ENCODE measurements at places on chromosomes 4 and X.

DNA sequence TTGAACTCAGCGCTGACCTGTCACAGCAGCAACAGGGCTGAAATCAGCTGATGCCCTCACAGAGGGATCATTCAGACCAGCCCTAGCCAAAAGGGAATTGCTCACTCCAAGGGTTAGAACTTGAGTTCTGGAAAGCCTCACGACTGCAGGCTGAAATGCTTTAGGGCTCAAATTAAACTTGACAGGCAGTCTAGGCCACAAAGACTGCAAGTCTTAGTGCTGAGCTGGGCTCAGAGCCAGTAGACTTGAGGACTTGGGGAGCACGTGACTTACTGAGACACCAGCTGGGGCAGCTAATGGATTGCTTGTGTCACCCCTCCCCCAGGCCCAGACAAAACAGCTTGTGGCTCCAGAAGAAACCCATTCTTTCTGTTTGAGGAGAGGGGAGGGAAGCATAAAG is 119.0 kb upstream of the SLC6A14 start:
- no peaks in the 10 kb centered on the region for H3K36me3 ChIP-seq
- H3K4me1 ChIP-seq = no peaks in the 10 kb centered on the region
- no peak for DNase-seq
- no peak overlapping the region for H3K27ac ChIP-seq
- no peak overlapping the region for H3K4me3 ChIP-seq

DNA sequence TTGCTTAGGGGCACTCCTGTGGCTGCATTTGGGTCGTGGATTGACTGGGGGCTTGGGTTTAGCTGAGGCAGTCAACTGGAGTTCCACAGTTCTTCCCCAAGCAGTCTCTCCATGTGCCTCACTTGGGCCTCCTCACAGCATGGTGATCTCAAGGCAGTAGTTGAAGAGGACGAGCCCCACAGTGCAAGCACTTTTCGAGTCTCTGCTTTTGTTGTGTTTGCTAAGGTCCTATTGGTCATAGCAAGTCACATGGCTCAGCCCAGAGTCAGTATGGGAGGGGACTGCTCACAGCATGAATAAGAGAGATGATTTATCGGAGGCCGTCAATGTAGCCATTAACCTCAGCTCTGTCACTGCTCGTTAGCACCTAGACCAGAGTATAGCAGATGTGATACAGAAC is 29.7 kb downstream of the BMX start:
- H3K27me3 ChIP-seq = peaks cover 3% of the 10 kb centered on the region
- H3K27ac ChIP-seq = no peak overlapping the region
- no peaks in the 10 kb centered on the region for H3K36me3 ChIP-seq
- H3K4me1 ChIP-seq = no peaks in the 10 kb centered on the region
- DNase-seq = no peak

GRCh38 chr4:100317032-100317864 is 127.0 kb upstream of the DDIT4L start:
- no peaks in the 10 kb centered on the region for H3K27me3 ChIP-seq
- no peaks in the 10 kb centered on the region for H3K4me1 ChIP-seq
- peak; percentile 27 for DNase-seq
- peak overlapping the region; percentile 27 for H3K27ac ChIP-seq
- H3K36me3 ChIP-seq = no peaks in the 10 kb centered on the region

DNA sequence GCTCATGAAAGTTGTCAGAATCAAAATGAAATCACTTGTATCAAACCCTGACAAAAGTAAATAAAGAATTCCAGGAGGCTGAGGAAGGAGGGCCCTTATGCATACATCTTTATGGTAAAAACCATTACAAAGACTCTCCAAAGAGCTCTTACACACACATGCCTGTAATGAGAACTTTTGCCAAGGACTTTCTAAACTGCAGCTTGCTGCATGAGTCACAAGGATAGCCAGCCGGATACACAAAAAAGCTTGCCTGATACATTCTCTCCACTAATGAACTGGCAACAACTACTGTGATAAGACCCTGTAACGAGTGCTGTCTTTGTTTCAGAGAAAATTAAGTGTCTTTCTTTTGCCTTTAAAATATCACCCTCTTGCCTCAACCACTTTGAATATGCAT is 618.1 kb downstream of the PPP4R3C start:
- H3K27ac ChIP-seq = no peak overlapping the region
- H3K4me1 ChIP-seq = no peaks in the 10 kb centered on the region
- no peaks in the 10 kb centered on the region for H3K36me3 ChIP-seq
- no peak overlapping the region for H3K4me3 ChIP-seq
- H3K27me3 ChIP-seq = no peaks in the 10 kb centered on the region

GRCh38 chr4:6932918-6933317 is 23.3 kb downstream of the TBC1D14 start:
- H3K27me3 ChIP-seq = no peaks in the 10 kb centered on the region
- no peak for DNase-seq
- H3K36me3 ChIP-seq = no peaks in the 10 kb centered on the region
